ENCODE measurements at places on chromosomes 3 and 15. TPM values are rescaled to one million over a fixed set of nuclear protein-coding genes. Genes with fewer than 3 reads are reported as not detected.

DNA sequence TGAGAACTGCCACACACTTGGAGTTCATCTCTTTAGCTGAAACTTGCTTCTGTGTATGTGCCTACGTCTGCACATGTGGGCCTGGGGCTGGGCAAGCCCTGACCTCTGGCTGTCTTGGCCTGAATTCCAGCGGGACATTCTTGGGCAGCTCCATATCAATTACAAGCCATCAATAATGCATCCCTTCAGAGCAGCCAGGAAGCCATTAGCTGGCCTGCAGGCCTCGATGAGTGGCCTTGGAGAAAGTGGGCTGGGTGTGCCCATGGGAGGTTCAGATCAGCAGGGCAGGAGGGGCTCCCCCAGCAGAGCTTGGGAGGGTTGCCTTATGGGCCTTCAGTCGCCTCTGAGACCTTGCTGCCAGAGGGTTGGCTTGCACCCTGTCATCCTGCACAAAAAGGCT lies 124.1 kb downstream of the ETFA start:
- no peak for DNase-seq

- DNase-seq, result no peak
These were observed 188.9 kb downstream of the STXBP5L start for GRCh38 chr3:121096953-121097352.

DNA sequence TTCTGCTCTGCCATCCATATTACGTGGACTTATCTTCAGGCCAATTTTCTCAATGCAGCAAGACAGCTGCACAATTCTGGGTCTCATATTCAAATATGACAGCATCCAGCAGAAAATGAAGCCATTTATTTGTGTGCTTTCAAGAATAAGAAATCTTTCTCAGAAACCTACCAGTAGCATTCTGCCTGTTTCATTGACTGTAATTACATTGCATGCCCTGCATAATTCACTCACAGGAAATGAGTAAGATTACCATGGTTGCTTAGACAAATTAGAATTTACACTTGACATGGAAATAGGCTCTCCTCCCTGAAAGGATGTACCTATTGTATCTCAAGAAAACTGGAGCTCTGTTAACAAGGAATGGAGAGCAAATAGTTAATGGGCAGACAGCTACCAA lies 346.6 kb upstream of the DCBLD2 start:
- DNase-seq, result no peak

DNA sequence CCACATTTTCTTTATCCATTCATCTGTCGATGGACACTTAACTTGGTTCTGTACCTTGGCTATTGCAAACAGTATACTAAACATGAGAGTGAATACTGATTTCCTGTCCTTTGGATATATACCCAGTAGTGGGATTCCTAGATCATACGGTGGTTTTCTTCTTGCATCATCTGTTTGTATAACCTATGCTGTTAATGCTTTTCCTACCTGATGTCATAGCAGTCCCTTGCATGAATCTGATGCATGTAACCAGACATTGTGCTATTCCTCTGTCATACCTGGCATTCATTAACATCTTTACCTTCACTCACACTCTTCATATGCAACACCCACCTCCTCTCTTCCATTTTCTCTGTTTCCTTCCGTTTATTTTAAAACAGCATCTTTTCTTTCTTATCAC lies 185.2 kb downstream of the KLHL25 start:
- no peak for DNase-seq

DNA sequence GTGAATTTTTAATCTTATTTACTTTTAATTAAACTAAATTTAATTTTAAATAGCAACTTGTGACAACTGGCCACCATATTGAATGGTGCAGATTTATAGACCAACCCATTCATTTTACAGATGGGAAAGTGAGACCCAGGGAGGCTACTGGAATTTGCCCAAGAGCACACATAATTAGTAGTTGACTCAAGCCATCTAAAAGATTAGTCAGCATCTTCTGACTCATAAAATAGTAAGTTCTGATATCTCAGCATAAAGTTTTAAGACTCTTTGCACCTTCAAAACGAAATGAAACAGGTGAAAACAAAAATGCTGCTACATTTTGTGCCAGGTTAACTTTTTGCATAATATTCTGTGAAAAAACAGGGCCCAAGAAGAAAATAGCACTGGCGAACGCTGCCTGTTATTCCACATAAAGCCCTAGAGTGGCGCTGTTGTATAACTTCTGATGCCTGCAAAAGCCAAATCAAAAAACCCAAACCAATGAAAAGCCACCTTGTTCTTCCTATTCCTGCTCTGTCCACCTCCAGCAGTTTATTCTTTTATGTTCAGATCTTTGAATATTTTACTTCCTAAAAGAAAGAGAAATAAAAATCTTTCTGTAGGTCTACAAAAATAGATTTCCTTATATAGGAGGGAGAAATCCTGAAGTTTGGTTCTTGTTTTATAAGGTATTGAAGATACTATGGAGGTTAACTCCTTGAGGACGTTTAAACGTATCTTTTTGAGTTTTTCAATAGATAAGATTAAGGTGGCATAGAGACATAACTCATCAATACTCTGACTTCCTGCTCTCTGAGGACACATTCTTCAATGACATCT lies 62.8 kb downstream of the OTOL1 start:
- no peak for DNase-seq

DNA sequence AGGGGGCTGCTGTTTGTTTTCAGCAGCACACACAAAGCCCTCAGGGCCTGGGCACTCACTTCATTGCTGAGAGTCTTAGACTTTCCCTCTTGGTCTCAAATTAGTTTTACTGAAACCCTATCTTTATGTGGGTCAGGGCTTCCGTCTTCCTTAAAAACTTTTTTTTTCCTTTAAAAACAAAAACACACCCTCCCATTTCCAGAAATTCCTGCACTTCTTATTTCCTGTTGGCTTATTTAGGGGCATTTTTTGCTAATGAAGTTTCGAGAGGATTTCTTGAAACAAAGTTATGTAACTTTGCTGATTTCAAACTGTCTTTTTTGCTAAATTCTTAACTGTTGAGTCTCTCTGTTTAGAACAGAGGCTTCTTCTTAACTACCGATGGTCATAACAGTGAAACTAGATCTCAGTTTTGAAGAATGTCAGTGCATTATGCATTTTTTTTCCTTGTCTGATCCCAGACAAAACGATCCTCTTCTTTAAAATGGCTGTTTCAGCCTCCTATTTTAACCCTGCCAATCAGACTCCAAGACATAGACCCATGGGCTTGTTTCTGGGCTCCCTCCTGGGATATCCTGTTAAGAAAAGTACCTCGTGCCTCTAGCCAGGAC lies 23.3 kb downstream of the ANAPC13 start:
- DNase-seq, result no peak

DNA sequence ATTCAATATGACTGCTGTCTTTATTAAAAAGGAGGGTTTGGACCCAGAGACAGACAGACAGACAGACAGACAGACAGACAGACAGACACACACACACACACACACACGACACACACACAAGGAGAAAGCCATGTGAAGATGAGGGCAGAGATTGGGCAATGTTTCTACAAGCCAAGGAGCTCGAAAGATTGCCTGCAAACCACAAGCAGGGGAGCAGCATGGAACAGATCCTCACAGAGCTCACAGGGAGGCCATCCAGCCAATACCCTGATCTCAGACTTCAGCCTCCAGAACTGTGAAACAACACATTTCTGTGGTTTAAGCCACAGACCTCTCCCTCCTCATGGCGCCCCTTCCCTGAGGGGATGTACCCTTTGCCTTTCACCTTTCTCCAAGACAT lies 35.8 kb upstream of the ABHD2 start:
- no peak for DNase-seq

DNA sequence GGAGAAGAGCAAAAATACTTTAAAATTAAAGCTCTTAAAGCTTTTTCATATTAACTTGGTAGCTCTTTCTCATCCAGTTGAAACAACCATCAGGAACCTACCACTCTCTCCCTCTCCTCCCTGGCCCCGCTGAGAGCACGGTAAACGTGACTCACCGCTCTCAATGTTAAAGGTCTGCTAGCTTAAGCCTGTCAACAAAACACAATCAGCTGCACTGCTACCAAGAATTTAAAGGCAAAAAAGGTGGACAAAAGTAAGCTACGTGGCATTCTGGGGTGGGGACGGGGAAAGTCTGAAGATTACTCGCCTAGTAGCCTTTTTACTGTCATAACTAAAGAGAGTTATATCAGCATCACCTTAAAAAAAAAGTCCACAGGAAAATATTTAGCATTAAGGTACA lies 8.4 kb upstream of the GP5 start:
- DNase-seq, result no peak

CYP8B1 gene
- total RNA-seq, result not detected

TMEM43 gene
- total RNA-seq, result 97.8 TPM

IFT122 gene
- 45.7 TPM for total RNA-seq
